Tibial artery (tissue), 4 donors: ENCODE measurements at places on chromosomes 11 and 22.
A peak's percentile ranks its signal among the peaks of the same experiment; 100 is the strongest.

DNA sequence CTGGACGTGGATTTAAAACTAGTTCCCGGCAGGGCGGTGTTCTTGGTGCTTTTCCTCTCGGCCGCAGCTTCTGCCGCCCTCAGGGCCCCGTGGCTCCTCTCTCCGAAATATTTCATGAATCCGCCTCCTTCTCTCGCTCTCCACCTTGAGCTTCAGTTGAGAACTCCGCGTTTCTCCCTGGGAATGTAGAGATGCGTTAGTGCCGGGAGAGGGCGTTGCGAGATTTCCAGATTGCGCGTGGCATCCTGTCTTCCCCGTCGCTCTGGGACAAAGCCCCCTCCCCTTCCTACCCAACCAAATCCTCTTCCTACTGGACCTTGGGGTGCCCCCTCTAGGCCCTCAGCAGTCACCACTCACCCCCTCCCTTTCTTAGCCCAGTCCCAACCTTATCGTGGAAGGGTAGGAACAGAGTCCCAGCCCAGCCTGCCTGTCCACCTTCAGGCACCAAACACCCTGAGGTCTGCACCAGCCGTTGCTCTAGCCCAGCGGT, 15.5 kb upstream of the RAC2 start:
- DNase-seq, result no peak

GRCh38 chr11:110903830-110904229, 191.6 kb upstream of the ARHGAP20 start:
- DNase-seq, result no peak

- DNase-seq, result no peak
These were observed 21.0 kb upstream of the TMEM123 start for GRCh38 chr11:102473543-102473942.

- DNase-seq, result no peak
These were observed at the start of gene POU2AF2 for GRCh38 chr11:111245425-111245824. Gene POU2AF2 (plus strand): TSS chr11:111245725. CDS start chr11:111245854, 129 bp downstream.

- DNase-seq, result peak; percentile 65
These were observed 72.6 kb upstream of the PPARA start for GRCh38 chr22:46077669-46078099.
